ENCODE measurements at places on chromosomes 5 and 9.
A peak's percentile ranks its signal among the peaks of the same experiment; 100 is the strongest.

- no peak for DNase-seq
Observed at GRCh38 chr5:145944328-145944727, 8.0 kb downstream of the SH3RF2 start.

GRCh38 chr5:175464074-175464941 lies 14.1 kb upstream of the SFXN1 start:
- DNase-seq, result peak; percentile 63

GRCh38 chr5:39005566-39006232 lies 68.5 kb downstream of the RICTOR start:
- peak; percentile 34 for DNase-seq

- no peak for DNase-seq
Observed at GRCh38 chr5:158802941-158803341, 296.8 kb downstream of the EBF1 start.
